ENCODE measurements at places on chromosomes 6 and 20.

- no peak for DNase-seq
Measured at GRCh38 chr20:38270869-38271605, 10.5 kb upstream of the KIAA1755 start.

DNA sequence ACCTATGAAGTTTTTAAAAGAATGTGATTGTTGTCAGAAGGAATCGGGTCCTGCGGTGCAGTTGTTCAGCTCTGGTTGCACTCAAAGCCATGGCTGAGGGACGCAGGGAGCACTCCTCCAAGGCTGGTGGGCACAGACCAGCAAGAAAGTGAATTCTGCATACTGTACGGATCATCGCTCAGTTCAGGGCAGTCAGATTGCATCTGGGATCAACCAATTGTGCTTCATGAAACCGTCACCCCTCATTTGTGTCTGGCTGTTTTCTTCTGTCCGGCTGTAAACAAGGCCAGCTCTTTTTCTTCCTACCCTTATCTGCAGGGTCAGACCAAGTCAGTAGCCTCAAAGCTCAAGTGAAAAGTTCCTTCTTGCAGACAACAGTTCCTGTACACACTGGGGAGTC is 478.3 kb downstream of the TFAP2A start:
- DNase-seq: no peak

- no peak for DNase-seq
Measured at GRCh38 chr6:111952274-111952673, 79.0 kb upstream of the FYN start.

DNA sequence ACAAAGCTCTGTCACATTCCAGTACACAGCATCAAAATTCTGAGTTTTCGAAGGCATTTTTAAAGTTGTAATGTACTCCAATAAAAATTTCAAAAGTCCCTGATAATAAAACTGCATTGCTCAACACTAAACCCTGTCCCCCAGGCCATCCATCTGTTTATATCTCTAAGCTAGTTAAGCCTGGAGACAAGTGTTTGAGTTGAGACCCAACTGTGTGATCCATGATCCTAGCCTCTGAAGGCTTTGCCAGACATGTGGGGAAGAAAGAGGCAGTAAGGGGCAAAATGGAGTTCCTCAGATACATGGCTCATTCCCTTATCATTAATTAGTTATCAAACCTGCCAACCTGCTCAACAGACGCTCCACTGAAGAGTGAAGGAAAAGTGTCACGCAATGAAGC is 198.4 kb downstream of the ISM1 start:
- DNase-seq: no peak

DNA sequence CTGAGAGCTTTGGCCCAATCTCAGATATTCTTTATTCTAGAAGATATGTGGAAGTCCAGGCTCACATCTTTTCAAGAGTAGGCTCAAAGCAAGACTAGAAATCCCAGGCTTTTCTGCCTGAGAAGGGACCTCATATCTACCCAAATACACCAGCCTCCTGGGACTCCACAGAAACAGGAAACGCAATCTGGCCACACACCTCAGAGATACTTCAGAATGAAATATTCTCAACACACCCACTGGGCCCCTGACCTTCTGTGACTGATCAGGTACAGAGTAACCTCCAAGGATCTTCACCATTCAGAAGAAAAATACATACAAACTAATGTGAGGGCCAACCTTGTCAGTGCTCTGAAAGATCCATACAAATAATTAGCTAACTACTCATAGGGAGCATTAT is 183.2 kb downstream of the HIVEP2 start:
- DNase-seq: no peak

GRCh38 chr6:24981386-24981760 is 45.6 kb upstream of the RIPOR2 start:
- no peak for DNase-seq

DNA sequence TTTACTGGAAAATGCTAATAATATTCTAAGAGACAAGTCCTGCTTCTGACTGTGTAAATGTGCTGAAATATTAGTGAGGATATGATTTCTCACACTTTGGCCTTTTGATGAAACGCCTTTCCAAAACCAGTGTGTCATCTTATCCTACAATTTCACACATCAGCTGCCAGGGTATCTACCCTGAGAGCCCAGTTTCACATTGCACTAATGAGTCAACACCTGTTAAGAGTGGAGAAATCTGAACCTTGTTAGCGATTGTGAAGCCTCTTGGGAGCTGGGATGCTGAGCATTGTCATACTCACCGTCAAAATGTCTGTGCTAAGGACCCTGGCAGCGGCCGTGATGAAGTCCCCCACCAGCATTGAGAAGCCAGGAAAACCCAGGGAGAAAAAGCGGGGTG is 166.0 kb downstream of the RALGAPA2 start:
- no peak for DNase-seq

GRCh38 chr6:12298017-12298978 is 8.1 kb downstream of the EDN1 start:
- DNase-seq: no peak

GRCh38 chr6:89079511-89080234 is 878 bp upstream of the PNRC1 start:
- DNase-seq: no peak

- DNase-seq: no peak
Measured at GRCh38 chr20:20083807-20084206, 31.5 kb downstream of the CFAP61 start.

Measured in cortex of kidney (tissue), 1 donor.